ENCODE measurements at places on chromosomes 5 and 9. TPM values are rescaled to one million over a fixed set of nuclear protein-coding genes. Genes with fewer than 3 reads are reported as not detected.

Gene TMEM232
- 1.7 TPM for total RNA-seq

Gene PCDHGA8
- 6.8 TPM for total RNA-seq

Gene SPINK6
- not detected for total RNA-seq

Gene HEMGN
- not detected for total RNA-seq

Gene WDR38
- total RNA-seq = not detected

DNA sequence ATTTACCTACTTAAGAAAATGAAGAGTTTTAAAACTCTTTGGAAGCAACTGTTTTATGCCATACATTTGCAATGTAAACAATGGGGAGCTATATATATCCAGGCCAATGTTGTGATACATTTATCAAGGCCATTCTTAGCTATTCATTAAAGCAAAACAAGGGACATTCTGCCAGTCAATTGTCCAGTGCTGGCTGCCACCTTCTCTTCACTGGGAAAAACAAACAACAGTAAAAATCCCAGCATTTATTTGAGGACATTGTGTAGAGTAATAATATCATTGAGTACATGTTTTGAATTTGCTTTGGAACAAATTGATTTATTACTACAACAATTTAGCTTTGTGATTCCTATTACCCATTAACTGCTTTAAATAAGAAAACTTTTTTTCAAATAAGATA is 1107.4 kb downstream of the DTWD2 start:
- no peak for DNase-seq

DNA sequence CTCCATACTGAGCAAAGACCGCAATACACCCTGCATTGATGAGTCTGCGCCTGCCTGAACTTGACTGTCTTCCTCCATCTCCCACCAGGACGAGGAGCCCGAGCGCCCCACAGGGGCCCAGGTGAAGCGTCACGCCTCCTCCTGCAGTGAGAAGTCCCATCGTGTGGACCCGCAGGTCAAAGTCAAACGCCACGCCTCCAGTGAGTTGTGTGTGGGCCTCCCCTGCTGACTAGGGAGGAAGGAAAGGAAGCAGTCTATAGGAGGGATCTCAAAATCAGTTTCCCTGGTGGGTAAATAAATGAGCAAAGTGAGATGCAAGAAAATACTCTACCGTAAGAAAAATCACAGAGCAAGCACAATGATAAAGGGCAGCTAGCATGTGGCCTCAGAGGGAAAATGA is 22.8 kb upstream of the GRPEL2 start:
- DNase-seq = no peak

- DNase-seq = no peak
Measured at GRCh38 chr9:107285286-107285685, 2.2 kb downstream of the RAD23B start.

- peak; percentile 91 for DNase-seq
Measured at GRCh38 chr9:124342776-124343485, 72.3 kb downstream of the PSMB7 start.

GRCh38 chr5:69525490-69525889 is 32.9 kb downstream of the OCLN start:
- no peak for DNase-seq

DNA sequence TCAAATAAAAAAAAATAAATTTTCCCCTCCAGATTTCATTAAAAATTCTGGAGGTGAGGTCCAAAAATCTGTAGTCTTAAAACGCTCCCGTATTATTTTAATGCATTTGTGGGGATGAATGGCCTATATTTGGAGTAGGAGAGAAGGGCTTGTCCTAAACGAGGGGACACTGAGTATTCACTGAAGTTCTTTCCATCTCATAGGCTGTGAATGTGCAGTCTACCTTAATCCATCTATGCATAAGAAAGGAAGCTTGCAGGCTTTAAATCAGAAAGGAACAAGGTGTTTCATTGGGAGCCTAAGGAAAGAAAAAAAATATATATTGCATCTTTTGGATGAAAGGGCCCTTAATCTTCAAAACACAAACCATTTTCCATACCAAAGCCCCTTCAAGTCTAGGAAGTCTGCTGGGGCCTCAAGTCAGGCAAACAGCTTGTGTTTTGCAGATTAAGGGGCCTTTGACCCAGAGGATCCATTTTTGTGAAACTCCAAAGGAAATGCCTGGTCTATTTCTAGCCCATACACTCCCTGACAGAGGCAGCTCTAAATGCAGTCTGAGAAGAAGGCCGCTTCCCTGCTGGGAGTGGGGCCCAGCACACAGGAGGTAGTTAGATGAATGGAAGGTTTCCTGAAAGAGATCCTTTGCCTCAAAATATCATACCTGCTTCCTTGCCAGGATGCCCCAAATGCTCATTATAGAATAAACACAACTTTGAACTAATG is 35.6 kb downstream of the BRINP1 start:
- DNase-seq = no peak

GRCh38 chr9:90965226-90966030 is 163.8 kb downstream of the SYK start:
- no peak for DNase-seq

DNA sequence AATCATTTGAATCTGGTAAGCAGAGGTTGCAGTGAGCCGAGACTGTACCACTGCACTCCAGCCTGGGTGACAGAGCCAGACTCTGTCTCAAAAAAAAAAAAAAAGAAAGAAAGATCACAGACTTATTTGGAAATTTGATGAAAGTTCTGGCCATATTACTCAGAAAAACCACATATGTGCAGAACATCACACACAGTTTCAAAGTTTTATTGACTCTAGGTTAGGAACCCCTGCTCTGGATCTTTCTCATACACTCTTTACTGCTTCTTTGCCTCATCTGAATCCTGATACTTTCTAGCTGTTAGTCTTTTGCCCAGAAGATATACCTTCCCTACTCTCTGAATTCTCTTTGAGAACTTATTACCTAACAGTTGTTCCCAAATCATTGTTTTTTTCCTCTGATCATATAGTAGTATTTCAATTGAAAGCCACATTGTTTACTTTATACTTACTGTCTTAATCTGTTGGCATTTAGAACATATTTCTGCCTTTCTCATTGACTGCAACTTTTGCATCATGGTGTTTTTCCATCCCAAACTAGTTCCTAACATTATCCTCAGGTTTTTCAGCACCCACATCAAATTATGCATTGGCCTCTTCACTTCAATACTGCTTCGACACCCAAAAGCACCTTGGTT is 68.7 kb downstream of the LNPEP start:
- no peak for DNase-seq

GRCh38 chr9:108002371-108002956 is 512.9 kb upstream of the KLF4 start:
- DNase-seq = peak; percentile 54

DNA sequence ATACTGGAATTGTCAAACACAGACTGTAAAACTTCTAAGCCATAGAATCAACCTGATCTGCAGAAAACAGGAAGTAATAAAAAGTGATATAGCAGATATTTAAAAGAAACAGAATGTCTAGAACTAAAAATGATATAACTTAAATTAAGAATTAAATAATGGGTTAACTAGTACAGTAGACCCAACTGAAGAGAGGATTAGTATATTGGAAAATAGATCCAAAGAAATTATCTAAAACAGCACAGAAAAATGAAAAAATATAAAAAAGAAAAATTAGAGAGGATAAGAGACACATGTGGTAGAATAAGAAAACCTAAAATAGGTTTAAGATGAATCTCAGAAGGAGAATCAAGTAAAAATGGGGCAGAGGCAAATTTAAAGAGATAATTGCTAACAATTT is 219.9 kb downstream of the SEMA6A start:
- no peak for DNase-seq

DNA sequence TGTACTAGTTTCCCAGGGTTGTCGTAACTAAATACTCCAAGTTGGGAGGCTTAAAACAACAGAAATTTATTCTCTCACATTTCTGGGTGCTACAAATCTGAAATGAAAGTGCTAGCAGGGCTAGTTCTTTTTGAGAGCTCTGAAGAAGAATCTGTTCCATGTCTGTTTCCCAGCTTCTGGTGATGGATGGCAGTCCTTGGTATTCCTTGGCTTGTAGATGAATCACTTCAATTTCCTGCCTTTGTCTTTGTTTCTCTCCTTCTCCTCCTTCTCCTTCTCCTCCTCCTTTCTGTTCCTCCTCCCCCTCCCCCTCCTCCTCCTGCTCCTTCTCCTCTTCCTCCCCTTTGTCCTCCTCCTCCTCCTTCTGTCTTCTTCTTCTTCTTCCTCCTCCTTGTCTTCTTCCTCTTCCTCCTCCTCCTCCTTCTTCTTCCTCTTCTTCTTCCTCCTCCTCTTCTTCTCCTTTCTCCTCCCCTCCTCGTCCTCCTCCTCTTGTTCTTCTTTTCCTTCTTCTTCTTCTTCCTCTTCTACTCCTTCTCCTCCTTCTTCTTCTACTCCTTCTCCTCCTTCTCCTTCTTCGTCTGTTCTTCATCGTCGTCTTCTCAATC is 104.7 kb upstream of the ANKRD55 start:
- no peak for DNase-seq

DNA sequence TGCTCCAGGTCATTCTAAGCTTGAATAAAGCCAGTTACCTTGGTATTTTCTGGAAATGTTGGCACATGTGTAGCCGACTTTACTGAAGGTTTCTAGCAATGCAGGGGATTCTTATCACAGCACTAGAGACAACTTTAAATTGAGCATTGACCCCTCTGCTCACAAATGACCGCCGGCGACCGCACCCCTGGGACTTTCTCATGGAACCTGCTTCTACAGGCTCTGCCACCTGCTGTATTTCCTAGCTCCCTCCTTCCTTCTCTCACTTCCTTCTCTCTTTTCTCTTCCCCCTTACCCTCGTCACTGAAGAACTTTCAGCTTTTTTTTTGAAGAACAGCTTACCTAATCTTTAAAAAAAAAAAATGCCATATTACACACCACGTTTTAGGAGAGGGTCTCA is 30.9 kb upstream of the DAB2 start:
- DNase-seq = no peak

DNA sequence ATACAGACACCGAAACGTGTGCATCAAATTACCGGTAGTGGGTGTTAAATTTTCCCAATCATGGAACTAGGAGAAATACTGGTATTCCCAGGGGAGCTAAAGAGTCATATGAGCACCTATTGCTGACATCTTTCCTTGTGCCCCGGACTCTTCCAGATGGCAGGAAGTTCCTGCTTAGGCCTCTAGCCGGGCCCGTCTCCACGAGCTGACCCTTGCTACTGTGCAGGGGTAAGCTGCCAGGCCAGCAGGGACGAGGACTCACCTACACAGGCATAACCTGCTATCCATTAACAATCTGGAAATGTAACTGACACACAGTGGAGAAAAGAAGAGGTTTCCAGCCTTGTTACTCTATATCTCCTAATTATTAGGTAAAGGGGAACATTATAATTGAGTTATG is 16.2 kb upstream of the SSBP2 start:
- no peak for DNase-seq

- no peak for DNase-seq
Measured at GRCh38 chr5:107806705-107807104, 136.0 kb upstream of the EFNA5 start.

DNA sequence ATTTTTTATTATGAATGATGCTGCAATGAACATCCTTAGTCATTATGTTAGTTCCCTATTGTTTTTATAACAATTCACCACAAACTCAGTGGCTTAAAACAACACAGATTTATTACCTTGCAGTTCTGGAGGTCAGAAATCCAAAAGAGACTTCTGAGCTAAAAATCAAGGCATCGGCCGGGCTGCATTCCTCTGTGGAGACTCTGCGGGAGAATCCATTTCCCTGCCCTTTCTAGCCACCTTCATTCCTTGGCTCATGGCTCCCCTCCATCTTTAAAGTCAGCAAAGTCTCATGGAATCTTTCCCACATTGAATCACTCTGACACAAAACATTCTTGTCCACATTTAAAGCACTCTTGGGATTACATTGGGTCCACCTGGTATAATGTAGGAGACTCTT is 38.6 kb downstream of the SNX18 start:
- DNase-seq = no peak

- no peak for DNase-seq
Measured at GRCh38 chr5:160466116-160466515, 44.5 kb downstream of the PTTG1 start.

DNA sequence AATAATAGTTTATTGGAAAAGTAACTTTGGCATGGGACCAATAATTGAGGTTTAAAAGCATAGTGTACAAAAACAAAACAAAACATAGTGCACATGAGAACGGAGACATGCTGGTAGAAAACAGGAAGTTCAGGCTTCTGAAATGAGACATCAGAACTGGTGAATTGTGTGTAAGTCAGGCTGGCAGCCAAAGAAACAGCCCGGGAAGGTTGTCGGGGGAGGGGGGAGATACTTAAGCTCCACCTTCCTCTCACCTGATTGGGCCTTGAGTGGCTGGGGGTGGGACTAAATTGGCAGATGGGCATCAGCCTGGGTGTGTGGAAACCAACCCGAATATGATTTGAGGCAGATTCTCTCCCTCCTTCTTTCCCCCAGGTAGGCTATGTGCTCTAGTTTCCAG is 256.3 kb downstream of the SMARCA2 start:
- DNase-seq = peak; percentile 61

DNA sequence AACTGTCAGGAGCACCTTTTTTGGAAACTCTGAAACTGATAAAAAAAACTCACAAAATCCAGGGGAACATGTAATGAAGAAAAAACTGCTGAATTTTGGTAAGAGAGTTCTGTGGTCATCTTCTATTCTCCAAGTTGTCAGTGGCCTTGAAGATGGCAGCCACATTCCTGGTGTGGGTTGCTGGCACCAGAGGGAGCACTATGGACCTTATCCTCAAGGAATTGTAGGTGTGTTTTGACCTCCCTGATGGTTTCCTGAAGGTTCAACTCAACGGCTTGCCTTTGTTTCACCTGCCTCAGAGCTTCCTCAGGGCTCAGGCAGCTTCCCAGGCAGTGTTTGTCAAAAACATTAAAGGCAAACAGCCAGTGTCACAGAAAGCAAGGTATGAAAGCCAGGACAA is 2.2 kb upstream of the SLC38A9 start:
- DNase-seq = no peak

DNA sequence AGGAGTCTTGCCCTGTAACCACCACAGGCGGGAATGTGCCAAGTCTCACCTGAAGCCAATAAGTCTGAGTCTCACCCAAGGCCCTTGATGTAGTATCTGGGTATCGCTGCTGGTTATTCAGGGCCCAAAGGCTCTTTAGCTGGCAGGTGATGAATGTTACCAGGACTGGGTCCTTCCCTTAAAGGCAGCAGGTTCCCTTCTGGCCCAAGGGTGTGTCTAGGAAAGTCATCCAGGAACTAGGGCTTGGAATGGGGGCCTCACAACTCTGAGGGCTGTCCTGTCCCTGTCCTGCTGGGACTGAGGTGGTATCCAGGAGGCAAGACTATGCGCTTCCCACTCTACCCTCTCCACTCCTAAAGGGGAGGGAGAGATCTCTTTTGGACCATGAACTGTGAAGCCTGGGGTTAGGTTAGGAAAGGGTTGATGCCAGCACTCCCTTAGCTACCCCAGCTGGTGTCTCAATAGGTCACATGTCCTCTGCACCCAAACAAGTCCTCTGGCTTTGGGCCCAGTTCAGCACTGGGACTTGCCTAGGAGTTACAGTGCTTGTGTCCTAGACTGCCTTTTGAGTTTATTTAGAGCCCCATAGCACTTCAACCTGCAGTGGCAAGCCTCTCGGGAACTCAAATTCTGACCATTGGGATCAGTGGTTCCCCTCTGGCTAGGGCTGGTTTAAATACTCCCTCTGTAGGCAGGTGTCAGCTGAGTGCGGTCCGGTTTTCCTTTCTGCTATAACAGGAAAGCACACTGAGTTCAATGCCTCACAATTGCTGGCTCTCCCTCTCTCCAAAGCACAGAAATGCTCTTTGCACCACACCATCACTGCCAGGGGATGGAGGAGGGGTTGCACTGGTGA is 22.5 kb upstream of the RANBP3L start:
- no peak for DNase-seq
